ENCODE measurements at places on chromosomes 3 and 15. TPM values are rescaled to one million over a fixed set of nuclear protein-coding genes. Genes with fewer than 3 reads are reported as not detected.

DNA sequence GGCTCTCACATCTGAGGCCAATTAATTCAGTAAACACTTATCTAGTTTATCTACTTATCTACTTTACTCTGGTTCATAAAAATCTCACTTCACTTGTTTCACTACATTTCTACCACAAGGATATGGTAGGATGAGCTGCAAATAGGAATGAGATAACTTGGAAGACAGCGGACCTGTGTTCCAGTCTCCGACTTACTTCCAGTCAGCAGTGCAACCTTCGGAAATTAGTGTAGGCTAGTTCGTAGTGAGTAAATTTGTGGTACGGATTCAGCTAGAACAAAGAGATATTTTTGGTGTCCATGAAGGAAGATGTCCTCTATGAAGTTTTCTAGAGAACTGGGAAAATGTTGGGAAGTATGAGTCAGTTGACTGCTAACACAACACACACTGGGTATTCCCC lies 66.3 kb downstream of the TPRG1 start:
- no peak for DNase-seq

DNA sequence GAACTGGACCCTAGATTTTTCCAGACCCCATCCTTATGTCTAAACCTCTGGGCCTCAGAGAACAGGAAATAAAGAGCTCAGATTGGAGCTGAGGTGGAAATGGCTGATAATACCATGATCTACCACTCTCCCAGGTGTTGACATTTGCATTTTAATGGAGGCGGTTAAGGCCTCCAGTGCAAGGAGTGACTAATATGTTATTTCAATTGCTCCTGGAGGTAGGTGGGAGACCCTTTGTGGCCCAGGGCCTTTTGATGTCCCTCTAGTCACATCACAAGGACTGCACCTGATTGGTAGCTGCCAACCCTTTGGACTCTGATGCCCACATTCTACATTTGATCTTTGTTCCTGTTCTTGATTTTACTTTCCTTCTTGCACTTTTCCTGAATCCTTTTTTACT lies 9.0 kb upstream of the ADCY5 start:
- DNase-seq, result peak; percentile 46

- peak; percentile 26 for DNase-seq
These were observed 1.4 kb downstream of the CRTAP start for GRCh38 chr3:33115024-33115768.

DNA sequence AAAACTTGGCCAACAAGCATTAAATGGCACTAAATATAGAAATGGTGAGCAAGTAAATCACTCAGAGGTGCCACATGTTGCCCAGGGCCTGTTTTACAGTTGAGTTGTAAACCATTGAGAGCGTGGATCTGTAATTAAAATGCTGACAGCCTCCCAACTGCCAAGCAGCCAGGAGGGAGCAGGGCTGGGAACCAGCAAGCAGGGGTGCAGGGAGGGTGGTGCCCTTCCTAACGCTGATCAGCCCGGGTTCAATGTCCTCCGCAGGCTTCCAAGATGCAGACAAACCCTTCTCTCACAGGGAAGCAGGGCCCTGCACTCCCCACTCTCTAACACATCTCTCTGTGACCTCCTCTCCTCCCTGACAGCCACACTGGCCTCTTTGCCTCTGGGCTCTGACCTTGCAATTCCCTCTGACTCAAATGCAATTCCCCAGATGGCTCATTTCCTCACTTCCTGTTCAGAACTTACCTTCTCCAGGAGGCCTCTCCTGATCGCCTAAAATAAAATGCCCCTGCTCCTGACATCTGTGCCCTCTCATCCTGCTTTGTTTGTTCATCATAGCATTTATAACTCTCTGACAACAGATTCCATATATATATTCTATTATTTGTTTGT lies 40.0 kb downstream of the WNT7A start:
- no peak for DNase-seq

DNA sequence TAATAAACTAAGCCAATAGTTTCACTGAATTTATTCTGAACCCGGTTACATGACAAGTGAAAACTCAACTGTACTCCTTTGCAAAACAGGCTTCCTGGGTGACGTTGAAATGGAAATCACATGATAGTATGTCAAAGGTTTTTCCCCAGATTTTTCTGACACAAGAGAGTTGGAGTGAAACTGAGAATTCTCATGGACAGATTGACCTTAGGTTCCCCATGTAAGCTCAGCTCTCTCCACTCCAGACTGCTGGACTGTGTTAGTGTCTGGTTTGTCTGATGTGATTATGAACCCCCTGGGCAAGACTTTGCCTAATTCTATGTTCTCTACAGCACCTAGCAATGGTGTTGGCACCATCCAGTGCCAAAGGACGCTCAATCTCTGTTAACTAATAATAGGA lies 219.7 kb upstream of the COL8A1 start:
- no peak for DNase-seq

GRCh38 chr15:85456798-85457197 lies 76.4 kb downstream of the AKAP13 start:
- DNase-seq, result no peak

DNA sequence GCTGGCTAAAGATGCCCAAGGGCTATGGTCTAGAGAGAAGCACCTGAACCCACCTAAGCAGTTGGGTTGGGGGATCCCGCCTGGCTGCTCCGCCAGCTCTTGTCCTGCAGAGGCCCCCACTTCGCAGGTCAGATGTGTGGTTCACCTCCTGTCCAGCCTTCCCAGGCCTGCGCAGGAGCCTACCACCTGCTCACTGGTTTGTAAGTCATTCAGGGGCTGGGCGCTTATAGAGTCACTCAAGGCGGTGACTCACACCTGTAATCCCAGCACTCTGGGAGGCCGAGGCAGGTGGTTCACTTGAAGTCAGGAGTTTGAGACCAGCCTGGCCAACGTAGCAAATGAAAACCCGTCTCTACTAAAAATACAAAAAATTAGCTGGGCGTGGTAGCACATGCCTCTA lies 3.9 kb upstream of the FURIN start:
- peak; percentile 42 for DNase-seq

DNA sequence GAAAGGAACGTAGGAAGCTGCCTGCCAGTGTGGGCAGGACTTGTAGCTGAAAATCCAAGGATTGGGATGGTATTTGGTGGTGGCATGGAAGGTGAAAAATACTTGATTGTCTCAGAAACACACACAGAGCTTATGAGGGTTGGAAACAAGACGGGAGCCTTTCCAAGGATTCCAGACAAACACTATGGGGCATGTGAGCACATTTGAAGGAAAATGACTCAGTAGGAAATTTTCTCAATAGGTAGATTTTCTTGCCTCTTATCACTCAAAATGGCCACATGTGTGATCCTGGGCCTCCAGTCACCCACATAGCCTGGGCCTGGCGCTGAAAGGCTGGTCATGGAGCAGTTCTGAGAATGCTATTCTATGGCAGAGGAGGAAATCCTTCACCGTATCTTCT lies 47.4 kb downstream of the CCNL1 start:
- no peak for DNase-seq

DNA sequence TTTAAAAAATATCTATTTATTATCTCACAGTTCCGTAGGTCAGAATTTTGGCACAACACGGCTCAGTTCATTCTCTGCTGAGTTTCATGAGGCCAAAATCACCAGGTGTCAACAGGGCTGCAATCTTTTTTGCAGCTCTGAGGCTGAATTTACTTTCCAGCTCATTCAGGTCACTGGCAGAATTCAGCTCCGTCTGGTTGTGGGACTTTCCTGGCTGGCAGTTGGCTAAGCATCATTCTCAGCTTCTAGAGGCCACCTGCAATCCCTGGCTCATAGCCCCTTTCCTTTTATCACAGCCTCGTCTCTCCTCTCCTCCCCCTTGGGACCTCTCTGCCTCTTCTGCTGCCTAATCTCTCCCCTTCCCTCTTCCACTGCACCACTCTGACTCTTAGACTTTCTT lies 174.0 kb upstream of the WNT5A start:
- DNase-seq, result no peak

GRCh38 chr3:144273601-144274000 lies 302.0 kb downstream of the DIPK2A start:
- no peak for DNase-seq

The ESYT3 gene
- 7.4 TPM for total RNA-seq

The NR2F2 gene
- not detected for total RNA-seq

The CLPX gene
- total RNA-seq, result 40.6 TPM

The THRB gene
- total RNA-seq, result 8.0 TPM

The NRG4 gene
- not detected for total RNA-seq

Data from GM23338 (cell line).